ENCODE measurements at places on chromosomes 5 and 9.

DNA sequence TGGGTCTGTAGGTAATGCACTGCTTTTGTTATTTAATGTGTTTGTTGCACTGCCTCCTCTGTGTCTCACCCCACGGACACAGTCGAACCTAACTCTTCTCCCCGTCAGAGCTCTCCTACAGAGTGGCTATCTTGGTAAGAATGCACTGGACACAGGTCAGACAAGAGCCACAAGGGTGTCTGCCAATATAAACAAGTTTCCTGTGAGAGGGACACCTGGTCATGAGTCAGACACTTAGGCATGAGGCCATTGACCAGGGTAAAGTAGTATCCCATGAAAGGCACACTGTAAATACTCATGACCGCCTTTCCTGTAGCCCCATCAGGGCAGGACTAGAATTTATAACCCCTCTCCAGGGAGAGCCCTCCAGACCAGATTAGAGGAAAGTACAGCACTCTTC, 115.5 kb downstream of the SLC12A2 start:
- DNase-seq, result peak; percentile 9

GRCh38 chr5:154517810-154518437, 39.9 kb upstream of the HAND1 start:
- no peak for DNase-seq

DNA sequence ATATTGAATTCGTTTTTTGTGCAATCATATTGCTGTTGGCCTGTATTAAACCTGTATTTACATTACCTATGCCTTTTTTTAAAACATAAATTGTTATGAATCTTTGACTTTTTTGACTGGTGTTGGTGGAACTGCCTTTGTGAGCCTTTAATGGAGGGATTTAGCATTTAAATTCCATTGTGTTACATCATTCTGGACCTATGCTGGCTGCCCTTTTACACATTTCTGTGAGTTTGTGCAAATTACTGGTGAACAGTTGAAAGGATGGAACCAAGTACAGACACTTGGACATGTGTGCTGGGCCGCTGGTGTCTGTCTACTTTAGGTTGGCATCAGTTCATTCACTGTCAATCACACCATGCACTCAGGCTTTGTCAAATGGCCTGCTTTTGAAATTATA, 3.4 kb downstream of the SNX18 start:
- no peak for DNase-seq

- no peak for DNase-seq
Observed at GRCh38 chr5:137119321-137119720, 379.8 kb downstream of the SPOCK1 start.

- DNase-seq, result peak; percentile 41
Observed at GRCh38 chr5:458547-459353, 15.8 kb downstream of the EXOC3 start.

DNA sequence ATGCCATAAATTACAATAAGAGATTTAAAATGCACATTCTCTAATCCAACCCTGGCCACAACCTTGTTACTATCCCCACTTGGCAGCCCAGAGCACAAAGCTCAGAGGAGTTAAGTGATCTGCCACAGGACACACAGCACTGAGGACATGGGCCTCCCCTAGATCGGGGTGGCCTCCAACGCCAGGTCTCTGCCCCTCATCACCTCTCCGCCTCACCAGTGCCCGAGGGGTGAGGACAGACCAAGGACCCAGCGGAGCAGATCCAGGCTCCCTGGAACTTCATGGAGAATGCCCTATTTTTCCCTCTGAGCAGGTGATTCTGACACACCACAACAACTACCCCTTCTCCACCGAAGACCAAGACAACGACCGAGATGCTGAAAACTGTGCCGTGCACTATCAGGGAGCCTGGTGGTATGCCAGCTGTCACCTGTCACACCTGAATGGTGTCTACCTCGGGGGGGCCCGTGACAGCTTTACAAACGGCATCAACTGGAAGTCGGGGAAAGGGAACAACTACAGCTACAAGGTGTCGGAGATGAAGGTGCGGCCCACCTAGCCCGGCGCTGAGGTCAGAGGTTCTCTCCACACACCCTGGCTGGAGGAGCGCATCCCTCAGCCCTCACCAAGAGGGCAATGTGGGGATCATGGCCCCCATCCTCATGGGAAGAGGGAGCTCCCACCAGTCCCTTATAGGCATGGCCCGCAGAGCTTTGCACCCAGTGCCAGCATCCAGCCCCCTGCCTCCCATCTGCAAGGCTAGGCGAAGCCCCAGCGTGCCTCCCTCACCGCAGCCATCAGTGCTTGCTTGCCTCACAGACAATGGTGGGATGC, 12.5 kb upstream of the FCN2 start:
- DNase-seq, result no peak

GRCh38 chr9:70255486-70255885, 3.3 kb upstream of the SMC5 start:
- no peak for DNase-seq

- no peak for DNase-seq
Observed at GRCh38 chr5:31962351-31962751, 211.8 kb downstream of the GOLPH3 start.

DNA sequence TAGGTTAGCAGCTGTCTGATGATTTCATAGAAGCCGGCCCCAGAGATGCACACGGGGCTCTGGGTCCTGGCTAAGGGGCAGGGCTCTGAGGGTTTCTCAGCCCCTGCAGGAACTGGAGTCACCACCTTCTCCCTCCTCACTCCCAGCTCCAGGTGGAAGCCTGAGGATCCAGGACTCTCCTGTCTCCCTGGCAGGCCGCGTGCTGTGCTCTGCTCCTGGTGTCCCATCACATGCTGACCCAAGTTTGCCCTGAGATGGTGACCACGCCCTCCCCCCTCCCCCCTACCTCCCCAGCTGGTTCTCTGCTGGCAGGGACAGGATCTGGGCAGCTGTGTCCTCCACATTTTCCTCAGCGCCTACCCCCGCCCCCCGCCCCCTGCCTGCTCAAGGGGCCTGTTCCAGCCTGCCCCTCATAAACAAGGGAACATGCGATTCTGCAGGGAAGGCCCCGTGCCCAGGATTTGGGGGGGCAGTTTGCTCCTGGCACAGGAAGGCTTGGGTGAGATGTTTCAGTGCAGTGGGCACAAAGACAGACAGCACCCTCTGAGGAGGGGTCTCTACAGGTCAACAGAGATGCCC, 87.4 kb downstream of the PSD2 start:
- peak; percentile 39 for DNase-seq

DNA sequence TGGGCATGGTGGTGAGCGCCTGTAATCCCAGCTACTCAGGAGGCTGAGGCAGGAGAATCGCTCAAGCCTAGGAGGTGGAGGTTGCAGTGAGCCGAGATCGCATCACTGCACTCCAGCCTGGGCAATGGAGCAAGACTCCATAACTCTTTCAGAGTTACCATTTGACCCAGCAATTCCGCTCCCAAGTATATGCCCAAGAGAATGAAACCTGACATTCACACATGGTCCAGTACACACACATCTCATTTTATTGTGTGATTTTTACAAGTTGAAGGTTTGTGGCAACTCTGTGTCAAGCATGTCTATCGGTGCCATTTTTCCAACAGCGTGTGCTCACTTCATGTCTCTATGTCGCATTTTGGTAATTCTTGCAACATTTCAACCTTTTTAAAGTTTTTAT, 24.9 kb upstream of the FIBCD1 start:
- no peak for DNase-seq

- DNase-seq, result no peak
Observed at GRCh38 chr5:10046676-10047075, 203.0 kb downstream of the ATPSCKMT start.

DNA sequence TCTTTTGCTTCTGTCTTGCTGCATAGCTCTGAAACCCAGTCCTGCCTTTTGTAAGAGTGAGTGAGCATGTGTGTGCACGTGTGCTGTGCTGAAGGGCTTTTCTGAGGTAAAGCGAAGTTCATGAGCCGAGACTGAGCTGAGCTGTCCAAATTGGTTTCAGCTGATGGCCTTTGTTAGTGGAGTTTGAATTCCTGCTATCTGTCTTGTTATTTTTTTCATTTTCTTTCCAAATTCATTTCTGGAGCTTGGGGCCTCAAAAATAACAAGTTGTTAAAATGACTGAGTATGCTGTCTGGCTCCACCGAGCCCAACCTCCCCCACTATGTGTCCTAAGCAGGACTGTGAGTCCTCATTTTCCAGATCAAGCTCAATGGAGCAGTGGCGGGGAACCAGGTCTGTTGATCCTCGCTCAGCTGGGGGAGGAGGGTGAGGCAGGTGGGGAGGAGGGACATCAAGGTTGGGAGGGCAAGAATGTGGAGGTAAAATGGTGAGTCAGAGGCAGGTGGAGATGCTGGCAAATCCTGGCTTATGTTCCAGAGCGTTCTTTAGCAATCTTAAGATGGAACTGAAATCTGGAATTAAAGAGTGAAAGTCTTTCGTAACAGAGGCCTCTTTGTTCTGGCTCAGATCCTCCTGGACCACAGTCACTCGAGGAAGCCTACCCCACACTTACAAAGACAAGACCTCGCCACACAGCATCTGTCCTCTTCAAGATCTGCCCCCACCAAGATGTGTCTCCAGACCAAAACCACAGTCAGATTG, 63.9 kb downstream of the SREK1 start:
- no peak for DNase-seq

DNA sequence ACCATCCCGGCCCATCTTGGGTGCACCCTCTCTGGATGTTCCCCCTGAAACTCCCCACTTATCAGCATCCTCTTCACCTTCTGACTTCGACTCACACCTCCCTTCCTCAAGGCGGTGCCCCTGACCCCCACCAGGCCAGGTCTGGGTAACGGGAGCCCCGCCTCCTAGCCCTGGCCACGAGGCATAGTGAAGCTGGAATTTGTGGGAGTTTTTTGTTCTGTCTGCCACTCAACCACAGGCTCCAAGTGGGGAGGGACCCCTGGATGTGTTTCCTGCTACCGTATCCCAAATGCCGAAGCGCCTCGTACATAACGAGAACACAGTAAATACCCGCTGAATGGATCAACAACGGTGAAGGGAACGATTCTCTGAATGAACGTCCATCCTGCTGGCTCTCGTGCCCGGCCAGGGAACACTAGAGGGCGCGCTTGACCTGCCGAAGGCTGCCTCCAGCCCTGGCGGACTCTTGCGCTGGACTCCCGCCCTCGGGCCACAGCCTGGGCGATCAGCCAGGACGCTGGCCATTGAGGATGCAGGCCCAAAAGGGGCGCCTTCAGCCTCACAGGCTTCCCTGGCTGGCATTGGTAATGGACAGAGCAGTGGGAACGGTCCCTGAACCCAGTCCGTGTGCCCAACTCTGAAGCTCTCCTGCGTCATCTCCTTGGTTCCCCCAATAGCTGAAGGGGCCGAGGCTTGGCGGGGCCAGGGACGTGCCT, 47.3 kb upstream of the PHYKPL start:
- DNase-seq, result peak; percentile 92

- DNase-seq, result no peak
Observed at GRCh38 chr9:19643875-19644274, 145.0 kb downstream of the SLC24A2 start.

- DNase-seq, result peak; percentile 82
Observed at GRCh38 chr5:136058039-136058971, 29.5 kb downstream of the TGFBI start.

- no peak for DNase-seq
Observed at GRCh38 chr9:70043689-70044489, at the start of gene MAMDC2. TSS of gene MAMDC2 (plus strand) at chr9:70043848. CDS start at chr9:70044198, 350 bp downstream.

DNA sequence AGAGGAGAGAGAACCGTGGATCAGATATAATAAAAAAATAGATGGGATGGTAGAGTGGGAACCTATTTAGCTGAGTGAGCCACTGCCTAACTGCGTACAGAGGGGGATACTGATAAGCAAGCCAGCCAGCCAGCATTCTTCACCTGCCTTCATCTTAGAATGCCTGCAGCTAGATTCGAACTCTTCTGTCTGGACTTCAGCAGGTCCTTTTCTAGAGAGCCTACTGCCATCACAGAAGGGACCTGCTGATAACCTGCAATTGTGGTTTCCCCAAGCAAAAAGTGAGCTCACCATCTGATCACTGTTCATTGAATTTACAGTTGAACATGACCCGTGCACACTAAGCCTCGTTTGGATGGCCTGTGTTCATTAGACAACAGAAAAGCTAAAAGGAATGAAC, 109.4 kb downstream of the CDC42SE2 start:
- DNase-seq, result no peak

DNA sequence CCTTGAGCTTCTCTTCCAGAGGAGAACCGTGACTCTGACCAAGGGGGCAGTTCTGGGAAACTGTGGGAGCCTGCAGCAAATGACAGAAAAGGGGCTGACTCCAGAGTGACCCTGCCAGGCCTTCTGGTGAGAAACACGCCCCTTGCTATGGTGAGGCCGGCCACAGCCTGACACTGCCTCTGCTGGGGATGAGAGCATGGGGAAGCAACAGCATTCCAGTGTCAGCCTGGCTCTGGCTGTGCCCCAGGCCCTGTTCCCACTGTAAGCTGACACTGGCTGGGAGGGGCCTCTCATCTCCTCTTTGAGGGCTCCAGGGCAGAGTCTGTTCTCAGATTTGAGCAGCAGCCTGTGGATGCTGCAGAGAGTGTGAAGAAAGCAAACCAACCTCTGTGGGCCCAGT, 180.0 kb upstream of the IL12B start:
- peak; percentile 88 for DNase-seq

GRCh38 chr5:124923131-124923530, 176.7 kb upstream of the ZNF608 start:
- DNase-seq, result no peak

DNA sequence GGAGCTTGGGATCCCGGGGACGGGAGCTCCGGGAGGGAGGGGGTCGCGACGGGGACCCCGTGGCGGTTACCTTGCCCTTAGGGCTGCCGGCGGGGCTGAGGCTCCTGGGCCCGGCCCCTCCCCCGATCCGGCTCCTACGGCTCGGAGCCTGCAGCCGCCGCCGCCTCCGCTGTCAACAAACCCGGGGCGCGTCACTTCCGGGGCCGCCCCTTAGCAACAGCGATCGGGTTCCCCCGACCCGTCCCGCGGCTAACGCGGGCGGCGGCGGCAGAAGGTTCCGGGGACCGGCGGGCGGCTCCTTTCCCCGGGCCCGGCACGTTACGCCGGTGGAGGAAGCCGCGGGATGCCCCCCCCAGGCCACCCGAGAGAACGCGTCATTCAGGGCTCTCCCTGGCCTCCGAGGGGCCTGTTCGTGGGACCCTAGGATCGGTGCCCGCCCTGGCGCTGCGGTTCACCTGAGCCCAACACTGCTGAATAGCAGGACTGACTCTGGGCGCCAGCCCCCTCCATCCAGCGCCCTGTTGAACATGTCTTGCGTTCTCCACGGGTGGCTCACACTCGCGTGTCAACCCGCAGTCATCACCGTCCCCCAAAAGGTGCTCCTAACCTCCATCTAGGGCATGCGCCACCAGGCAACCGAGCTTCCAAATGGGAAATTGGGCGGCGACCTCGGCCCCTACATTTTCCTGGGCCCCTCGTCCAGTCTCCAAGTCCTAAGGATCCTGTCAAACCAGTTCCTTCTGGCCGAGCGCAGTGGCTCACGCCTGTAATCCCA, at the start of gene ZER1:
TSS of gene ZER1 (minus strand) at position 183 of the 775 bp plus-strand sequence. CDS start 16,362 bp downstream, outside the sequence.
- peak; percentile 86 for DNase-seq

DNA sequence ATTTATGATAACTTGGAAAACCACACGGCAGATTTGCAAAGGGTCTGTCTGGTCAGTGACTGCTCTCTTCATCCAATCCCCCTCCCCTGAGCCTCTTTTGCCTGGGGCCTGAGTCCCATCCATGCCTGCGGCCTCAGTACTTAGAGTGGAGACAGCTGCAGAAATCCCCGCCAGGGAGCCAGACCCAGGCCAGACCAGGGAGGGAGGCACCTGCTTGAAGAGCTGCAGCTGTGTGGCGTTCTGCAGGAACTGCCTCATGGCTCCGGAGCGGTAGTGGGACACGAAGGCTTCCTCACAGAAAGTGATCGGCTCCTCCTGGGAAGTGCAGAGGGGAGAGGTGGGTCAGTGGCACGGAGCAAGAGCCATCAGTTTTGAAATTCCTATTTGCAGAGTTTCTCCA, 101.6 kb downstream of the CRB2 start:
- no peak for DNase-seq

- no peak for DNase-seq
Observed at GRCh38 chr9:132750668-132751067, 80.4 kb downstream of the GTF3C4 start.
